8988T (cell line): ENCODE measurements at places on chromosomes 16 and 17.
A peak's percentile ranks its signal among the peaks of the same experiment; 100 is the strongest.

GRCh38 chr17:50292465-50292864 is 18.2 kb downstream of the TMEM92 start:
- no peak for DNase-seq

GRCh38 chr17:60253048-60253447 is 103.3 kb downstream of the CA4 start:
- no peak for DNase-seq

DNA sequence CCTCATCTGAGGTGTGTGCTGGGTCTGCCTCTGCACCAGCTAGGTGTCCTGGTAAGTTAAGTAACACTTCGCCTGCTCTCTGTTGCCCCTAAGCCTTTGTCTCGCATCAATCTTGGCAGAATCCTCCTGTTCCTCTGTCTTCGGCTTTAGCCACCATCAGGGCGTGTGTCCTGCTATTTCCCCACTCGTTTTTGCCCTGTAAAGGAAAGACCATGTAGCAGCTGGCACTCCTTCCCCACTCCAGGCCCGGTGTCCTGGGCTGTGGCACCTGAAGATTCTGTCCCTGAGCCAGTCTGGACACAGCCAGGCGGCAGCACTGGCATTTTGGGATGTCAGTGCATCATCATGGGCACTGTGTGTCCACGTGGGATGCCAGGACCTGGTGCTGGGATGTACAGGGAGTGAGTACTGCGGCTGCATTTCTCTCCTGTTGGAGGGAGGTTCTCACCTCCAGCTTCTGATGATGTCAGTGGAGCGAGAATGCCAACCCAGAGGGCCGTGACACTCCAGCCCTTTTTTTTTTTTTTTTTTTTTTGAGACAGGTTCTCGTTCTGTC is 26.2 kb upstream of the FOXK2 start:
- no peak for DNase-seq

DNA sequence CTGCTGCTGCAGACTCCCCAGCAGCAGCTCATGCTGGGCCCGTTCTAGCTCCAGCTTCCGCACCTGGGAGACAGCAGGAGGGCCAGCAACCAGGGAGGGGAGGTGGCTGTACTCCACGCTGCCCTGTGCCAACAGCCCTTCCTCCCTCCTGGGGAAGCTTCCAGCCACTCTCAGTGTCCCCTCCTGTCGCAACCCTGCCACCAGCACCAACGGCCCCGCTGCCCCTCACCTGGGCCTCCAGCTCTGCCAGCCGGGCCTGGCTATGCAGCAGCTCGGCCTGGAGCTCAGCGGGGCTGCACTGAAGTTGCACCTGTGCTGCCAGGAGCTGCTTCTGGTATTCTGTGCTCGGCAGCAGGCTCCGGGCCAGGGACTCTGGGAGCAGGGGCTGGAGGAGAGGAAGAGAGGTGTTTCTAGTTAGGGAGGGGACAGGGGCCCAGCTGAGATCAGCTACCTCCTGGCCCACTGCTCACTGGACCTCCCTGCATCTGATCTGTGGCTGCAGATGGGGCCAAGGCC is 15.4 kb upstream of the MRPL38 start:
- no peak for DNase-seq

DNA sequence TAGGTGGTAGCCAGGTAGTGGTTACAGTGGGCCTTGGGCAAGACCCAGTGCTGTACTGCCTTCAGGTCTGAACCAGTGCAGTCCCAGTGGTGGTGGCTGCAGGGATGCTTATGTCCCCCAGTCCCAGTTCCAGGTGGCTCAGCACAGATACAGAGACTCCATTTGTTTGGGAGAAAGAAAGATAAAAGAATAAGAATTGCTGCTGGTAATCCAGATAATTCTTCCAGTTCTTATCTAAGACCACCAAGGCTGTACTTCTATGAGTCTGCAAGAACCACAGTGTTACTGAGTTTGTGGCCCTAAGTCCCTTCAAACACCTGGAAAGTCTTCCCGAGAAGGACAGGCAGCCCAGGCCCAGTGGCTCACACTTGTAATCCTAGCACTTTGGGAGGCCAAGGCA is 33.9 kb upstream of the ATP2C2 start:
- no peak for DNase-seq

DNA sequence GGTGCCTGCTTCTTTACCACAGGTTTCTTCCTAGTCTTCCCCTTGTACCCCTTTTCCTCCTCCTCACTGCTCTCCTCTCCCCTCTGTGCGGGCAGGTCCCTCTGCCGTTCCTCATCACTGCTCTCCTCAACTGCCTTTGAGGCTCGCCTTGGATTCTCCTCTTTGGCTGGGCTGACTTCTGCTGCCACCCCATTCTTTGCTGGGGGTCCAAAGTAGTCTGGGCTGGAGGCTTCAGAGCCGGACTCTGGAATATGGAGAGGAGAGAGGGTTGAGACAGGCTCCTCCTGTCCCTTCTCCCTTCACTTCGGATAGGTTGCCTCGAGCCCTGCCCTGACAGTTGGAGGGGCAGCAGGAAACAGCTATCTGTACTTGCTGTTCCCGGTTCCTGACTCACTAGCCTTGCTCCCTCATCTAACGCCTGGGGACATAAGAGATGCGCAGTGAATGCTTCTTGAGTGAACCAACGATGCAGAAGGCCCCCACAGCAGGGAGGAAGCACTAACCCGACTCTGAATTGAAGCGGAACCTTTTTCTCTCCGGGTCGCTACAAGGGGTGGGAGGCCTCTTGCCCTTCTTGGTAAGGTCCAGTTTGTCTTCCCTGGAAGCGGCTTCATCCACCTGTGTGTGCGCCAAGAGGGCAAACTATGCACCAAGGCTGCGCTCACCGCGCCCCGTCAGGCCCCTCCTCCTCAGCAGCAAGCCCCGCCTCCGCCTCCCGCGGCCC is 655 bp downstream of the HIRIP3 start:
- DNase-seq: no peak

- no peak for DNase-seq
Observed at GRCh38 chr17:73770115-73770848, 126.0 kb upstream of the SDK2 start.

- no peak for DNase-seq
Observed at GRCh38 chr17:75345514-75346167, 56.4 kb upstream of the SLC25A19 start.

- DNase-seq: no peak
Observed at GRCh38 chr17:77295241-77295853, 154.6 kb downstream of the SEC14L1 start.

DNA sequence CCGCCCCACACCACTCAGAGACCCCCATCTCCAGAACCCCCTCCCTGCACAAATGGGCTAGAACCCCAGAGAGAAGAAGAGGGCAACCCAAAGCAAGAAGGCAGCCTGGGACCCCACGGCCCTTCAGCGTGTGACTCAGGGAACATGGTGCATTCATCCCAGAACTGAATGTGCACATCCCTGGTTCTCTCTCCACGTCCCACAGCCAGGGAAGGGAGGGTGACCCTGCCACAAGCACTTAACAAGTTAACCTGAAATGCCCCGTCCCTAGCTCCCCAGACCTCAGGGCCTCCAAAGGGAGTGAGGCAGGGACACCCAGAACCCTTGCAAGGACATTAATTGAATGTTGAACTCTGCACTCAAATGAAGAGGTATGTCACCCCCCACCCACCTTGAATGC is 202.5 kb upstream of the TNRC6C start:
- DNase-seq: no peak

- DNase-seq: no peak
Observed at GRCh38 chr17:38663964-38664644, 10.7 kb downstream of the EPOP start.

- DNase-seq: no peak
Observed at GRCh38 chr16:24471561-24472350, 67.6 kb upstream of the RBBP6 start.

GRCh38 chr17:6667516-6667915 is 16.0 kb downstream of the C17orf100 start:
- no peak for DNase-seq

DNA sequence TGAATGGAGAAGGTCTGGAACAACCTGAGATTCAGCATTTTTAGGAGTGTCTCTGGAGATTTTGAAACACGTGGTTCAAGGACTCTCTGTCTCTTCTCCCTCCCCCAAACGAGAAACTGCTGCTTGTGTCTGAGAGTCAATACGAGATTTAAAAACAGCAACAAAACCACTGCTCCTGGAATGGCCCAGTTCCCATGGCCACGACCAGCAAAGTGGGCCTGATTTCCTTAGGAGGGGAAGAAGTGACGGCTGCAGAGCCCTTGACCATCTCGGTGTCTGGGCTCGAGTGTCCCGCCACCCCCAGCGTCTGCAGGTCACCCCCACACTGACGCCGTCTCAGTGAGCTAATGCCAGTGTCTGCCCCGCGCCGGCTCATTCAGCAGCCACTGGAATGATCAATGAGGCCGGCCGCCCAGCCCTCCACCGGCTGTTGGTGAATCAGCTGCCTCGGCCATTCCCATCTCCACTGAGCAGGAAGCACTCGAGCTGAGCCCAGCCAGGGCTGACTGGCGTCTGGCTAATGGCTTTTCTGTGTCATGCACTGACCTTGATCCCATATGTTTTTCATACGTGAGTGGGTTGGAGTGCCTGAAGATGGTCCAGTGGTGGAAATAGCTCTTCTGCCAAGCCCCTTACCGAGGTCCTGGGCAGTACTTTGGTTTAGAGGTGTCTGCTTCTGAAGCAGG is 151.8 kb downstream of the PITPNC1 start:
- DNase-seq: peak; percentile 49

- DNase-seq: no peak
Observed at GRCh38 chr16:30982548-30983288, 2.3 kb upstream of the HSD3B7 start.

DNA sequence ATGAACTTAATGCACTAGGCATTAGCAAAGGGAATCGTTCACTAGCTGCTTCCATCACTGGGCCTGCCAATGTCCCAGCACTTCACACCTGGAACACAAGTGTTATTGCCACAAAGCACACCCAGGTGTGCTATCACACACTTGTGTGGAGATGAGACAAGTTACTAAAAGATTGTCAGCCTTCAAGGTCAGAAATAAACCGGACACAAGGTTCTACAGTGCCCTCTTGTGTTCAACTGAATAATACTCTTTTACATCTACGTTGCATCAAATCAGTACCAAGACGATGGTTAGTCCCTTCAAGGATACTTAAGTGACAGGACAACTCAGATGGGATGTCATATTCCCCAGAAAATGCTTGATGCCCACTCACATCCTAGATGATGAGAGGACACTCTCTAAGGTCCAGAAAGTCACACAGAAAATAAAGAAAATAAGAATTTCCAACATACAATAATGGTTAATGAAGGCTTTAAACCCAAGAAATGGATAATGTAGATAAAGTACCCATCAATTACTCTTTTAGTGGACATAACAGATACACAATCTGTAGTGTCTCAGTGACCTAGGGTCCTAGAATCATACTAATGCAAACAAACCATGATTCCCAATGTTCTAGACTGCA is 16.4 kb upstream of the GLG1 start:
- no peak for DNase-seq

GRCh38 chr16:57091975-57092785 is at the start of gene CPNE2:
CPNE2 (plus strand) TSS chr16:57092583; CDS start chr16:57110743, 18,160 bp downstream.
- peak; percentile 97 for DNase-seq

DNA sequence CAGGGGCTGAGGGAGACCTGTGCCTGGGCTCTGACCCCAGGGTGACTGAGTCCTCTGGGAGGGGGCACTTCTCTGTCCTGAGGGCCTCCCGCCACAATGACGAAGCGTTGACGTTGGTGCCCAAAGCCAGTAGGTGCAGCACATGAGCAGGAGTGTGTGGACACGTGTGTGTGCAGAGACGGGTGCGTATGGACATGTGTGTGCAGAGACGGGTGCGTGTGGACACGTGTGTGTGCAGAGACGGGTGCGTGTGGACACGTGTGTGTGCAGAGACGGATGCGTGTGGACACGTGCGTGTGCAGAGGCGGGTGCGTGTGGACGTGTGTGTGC is 726 bp upstream of the CD7 start:
- no peak for DNase-seq

- peak; percentile 87 for DNase-seq
Observed at GRCh38 chr17:47253541-47254402, at the start of gene ITGB3. ITGB3 (plus strand) TSS chr17:47253827; CDS start chr17:47253862, 35 bp downstream.

DNA sequence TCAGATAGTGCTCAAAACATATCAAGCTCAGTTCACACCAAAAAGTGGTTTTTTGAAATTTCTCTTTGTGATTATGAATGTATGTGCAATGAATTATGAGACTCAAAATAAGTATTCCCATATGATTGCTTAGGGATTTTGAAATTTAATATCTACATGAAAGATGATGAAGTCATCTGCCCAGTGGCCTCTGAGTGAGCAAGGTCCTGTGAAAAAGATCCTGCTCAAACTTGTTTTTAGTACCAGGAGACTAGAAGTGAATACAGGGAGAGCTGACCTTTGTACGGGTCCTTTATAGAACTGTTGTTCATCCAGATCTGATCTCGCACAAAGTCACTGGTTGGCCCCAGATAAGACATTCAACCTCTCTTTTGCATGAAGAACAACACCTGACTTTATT is 151.9 kb upstream of the MAF start:
- DNase-seq: no peak

- DNase-seq: no peak
Observed at GRCh38 chr17:40320756-40321523, 12.0 kb downstream of the RARA start.

DNA sequence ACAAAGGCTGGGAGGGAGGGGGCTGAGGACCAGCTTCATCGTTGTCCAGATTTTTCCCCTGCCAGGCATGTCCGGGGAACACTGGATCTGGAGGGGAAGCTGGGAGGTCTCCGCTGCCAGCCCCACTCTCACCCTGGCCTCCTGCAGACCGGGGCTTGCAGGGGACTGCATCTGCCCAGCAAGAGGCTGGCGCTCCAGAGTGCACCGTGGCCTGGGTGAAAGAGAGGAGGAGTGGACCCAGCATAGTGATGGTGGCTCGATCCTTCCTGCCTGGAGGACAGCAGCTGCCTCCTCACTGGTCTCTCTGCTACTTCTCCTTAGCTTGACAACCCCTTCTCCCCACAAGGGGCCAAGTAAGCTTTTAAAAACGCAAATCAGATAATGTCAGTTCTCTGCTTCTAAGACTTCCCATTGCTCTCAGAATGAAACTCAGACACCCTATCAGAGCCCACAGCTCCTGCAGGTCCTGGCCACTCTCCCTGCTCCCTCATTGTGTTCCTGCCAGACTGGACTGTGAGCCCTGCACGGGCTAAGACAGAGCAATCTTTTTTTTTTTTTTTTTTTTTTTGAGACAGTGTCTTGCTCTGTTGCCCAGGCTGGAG is 15.0 kb downstream of the CPNE2 start:
- no peak for DNase-seq

GRCh38 chr17:35373534-35373983 is at the start of gene SLFN11:
SLFN11 (minus strand) TSS chr17:35373621; CDS start chr17:35363807, 9,814 bp downstream.
- no peak for DNase-seq

DNA sequence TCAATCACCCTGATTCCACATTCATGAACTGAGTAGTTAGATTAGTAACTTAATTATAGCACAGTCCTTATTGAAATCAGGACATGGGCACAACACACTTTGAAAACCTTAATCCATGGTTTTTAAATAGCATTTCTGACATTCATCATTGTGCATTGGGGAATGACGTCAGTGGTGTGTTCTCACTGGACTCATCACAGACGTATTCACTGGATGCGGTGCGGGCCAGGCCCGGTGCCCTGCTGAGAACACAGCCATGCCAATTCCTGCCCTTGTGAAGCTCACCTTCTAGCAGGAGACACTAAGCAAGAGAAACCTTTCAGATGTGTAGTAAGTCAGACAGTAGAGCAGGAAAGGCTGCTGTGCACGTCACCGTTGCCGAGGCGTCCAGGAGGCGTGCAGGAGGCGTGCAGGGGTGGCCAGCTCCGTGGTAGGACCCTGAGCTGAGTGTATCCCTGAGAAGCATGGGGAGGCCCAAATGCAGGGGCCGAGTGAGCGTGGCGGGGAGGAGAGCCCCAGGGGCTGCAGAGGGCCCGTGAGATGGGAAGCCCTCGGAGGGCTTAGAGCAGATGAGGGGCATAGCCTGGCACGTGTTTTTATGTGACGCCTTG is 12.9 kb downstream of the BANP start:
- DNase-seq: no peak
